Brain (organoid and tissue), 16 donors: ENCODE measurements at places on chromosomes 6 and 20.
A peak's percentile ranks its signal among the peaks of the same experiment; 100 is the strongest.

GRCh38 chr20:31403886-31404285 is 2.1 kb downstream of the DEFB121 start:
- DNase-seq = no peak

DNA sequence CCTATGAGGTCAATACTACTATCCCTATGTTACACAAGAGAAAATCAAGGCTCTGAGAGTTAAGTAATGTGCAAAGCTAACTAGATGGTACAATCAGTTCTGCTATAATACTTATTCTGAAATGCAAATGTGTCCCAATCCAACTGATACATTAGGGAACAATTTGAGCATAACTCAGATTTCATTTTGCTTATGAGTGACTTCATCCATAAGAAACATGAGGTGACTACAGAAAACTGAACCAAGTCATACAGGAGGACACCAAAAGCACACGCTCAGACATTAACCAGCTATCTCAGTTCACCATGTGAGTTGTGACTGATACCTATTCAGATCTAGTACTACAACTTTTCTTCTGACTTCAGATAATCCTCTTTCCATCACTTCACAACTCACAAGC is 179.9 kb upstream of the RUNX2 start:
- DNase-seq = no peak

GRCh38 chr6:142055219-142055618 is 77.5 kb upstream of the GJE1 start:
- no peak for DNase-seq

GRCh38 chr6:110688661-110689268 is 126.5 kb downstream of the CDK19 start:
- DNase-seq = no peak

DNA sequence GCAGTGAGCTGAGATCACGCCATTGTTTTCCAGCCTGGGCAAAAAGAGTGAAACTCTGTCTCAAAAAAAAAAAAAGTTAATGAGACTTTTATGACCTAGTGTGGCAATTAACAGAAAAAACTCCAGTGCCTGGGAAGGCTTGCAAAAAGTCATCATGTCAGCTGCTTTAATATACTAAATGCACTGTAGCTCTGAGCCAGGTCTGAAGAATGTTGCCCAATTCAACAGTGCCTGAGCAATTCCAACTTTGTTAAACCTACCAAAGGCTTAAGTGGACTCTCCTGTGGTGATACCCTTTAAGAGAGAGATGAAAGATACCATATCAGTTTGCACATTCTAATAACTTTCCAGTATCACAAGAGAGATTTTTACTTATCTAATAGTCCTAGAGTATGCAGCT is 6.5 kb upstream of the ROS1 start:
- DNase-seq = no peak

DNA sequence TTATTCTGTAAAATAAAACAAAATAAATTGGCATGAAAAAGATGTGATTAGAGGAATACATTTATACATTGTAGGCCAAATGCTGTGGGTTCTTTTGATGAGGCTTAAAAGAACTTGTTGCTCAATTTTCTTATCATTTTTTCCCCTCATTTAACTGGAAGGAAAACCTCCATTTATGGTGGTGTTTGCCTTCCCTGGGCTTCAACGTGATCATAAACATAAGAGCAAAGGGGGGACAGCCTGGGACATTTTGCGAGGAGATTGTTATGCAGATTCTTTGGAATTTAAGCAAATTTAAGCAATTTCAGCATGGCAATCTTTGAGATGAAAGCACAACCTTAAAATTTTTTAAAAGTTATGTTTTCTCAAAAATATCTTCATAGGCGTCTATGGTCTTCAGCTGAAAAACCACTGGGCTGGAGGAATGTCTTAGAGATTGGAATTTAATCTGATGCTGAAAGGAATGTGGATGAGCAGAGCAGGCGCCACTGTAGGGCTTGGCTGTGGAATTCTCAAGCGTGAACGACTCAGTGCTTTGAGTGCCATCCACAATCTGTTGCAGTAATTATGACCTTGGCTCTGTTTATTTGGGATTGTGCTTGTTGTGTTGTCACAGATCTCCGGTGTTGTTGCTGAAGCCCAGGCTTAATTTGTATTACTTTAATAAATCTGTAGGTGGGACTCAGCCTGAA is 149.4 kb upstream of the MLIP start:
- no peak for DNase-seq

- DNase-seq = peak; percentile 85
Observed at GRCh38 chr20:325889-326644, 715 bp downstream of the SOX12 start.

GRCh38 chr6:163355426-163355991 is 59.0 kb upstream of the QKI start:
- peak; percentile 37 for DNase-seq

DNA sequence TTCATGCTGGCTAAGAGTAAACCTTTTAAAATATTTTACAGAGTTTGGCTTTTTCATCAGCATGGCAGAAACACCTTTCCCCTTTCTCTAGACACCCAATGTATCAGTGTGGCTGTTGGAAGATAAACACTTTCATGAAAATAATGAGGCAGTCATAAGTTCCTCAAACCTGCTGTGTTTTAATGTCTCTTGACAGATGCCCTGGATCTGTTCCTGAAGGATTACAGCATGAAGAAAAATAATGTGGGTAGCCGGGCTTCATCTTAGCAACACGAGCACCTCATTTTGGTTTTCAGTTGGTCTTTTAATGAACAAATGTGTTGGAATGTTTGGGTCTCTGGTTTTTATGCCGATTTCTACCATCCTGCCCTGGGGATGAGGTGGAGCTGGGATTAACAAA is 45.5 kb upstream of the UNC93A start:
- no peak for DNase-seq

DNA sequence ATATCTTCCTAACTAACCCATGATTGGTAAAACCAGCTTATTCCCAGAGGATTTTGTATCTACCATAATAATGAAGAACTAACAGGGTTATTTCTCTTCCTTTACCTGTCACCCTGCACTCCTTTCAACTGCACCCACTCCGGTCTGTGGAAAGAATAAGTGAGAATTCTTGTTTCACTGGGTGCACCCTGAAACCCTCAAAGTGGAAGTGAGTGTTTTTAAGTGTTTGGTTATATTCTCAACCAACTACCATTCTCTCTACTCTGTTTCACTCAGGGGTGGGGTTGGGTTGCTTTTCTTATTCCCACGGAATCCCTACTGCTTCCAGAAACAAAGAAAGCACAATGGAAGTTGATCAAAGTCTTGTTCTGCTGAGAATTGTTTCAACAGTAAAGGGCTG is 42.6 kb upstream of the KHDRBS2 start:
- DNase-seq = no peak

DNA sequence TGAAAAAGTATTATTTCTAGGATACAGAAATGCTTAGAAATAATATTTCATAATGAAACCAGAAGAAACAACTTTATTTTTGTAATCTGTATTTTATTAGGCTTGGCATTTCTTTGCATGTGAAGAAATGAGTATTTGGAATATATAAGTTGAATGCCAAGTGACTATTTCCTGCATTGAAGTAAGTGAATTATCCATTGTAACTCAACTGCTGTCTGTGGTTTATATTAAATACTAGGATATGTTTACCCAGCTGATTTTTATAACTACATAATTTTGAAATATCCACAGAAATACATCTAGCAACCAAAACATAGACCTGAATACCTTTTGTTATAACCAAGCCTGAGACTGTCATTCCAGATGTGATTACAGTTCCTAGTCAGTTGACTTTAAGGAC is 207.6 kb downstream of the THBS2 start:
- no peak for DNase-seq

DNA sequence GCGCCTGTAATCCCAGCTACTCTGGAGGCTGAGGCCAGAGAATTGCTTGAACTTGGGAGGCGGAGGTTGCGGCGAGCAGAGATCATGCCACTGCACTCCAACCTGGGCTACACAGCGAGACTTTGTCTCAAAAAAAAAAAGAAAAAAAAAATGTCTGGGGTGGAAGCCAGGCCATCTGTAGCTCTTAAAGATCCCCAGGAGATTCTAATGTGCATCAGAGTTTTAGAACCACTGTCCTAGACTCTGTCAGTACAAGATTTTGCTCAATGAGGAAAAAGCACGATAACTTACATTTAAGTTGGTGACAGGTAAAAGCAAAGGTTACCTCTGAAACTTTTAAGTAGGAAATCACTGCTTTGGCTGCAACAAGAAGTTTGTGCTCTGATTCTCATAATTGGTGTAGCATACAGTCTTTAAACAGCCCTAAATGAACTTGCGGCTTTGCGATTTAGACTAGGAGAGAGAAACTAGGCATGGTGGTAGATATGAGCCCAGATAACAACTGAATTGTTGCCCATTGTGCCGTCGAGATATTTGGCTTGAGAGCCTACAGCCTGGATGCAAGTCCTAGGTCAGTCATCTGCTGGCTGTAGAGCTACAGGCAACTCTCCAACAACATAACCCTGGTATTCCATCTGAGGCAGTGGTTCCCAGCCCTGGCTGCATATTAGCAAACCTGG is 67.2 kb downstream of the BACH2 start:
- DNase-seq = no peak

DNA sequence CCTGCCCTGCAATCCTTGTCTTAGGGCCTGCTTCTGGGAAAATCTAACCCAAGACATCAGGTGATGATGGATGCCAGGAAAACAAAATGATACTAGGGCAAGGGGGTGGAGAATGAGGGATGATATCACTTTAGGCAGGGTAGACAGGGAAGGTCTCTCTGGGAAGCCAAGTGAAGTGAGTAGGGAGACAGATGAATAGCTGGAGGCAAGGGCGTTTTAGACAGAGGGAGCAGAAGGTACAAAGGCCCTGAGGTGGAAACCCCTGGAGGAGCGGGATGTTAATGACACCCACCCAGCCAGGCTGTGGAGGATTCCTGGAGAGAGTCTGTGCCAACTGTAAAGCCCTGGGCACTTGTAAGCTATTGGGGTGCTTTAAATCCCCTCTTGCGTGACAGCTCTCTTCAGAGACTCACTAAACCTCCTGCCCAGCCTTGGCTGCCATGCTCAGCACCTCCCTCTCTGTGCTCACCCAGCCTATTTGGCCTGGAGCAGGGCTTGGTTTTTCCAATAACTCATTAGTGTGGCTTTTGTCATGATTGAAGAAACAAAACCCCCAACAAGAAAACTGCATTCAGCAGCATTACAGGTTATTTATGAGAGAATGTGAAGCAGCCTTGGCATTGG is 12.4 kb upstream of the MDGA1 start:
- DNase-seq = no peak

DNA sequence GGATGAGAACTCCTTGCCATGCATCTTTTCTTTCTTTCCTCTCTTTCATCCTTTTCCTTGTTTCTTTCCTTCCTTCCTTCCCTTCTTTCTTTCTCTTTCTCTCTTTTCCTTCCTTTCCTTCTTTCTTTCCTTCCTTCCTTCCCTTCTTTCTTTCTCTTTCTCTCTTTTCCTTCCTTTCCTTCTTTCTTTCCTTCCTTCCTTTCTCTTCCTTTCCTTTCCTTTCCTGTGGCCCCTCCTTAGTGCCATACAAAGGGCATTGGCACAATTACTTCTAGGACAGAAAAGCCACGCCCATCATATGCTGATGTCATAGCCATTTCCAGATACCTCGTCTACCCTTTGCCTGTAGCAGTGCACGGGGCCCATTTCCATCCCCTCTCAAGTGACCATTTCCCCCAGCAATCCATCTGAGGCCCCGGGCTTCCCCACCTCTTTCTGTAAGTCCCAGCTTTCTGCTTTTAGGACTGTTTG is 2.2 kb upstream of the CENPB start:
- no peak for DNase-seq

GRCh38 chr6:12051861-12052368 is 39.8 kb downstream of the HIVEP1 start:
- no peak for DNase-seq

DNA sequence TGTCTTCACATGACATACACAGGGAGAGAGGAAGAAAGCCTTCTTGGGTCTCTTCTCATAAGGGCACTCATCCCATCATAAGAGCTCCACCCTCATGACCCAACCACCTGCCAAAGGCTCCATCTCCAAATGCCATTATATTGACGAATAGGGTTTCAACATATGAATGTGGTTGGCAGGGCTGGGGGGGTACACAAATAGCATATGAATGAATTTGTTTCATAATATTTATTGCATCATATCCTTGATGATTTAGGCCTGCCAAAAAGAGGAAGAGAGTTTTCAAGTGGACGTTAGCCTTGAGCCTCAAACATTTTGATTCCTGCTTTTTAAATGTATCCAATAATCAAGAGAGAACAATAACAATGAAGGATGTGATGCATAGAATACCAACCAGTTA is 26.2 kb upstream of the OPRM1 start:
- no peak for DNase-seq

DNA sequence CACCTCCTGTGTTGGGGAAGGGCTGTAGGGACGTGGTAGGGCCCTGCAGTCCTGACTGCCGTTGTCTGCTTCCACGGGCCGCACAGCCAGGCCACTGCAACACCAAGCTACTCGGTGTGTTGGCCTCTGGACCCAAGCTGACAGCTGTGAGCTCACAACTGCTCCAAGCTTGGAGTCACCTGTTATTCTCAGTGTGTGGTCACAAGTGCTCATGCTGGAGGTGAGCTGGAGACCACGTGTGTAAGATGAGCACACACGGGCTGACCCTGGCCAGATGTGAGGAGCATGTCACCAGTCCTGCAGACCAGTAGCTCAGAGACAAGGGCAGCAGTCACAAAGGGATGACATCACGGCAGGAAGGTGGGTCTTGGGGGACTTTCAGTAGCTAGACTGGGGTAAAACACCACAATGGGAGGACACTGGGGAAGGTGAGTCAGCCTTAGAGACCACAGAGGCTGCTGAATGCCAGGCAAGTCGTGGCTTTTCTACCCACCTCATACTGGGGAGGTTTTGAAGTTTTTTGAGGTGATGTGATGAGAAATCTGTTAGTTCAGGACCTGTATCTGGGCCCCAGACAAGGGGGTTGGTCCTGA is 87.3 kb downstream of the FAM120B start:
- no peak for DNase-seq

DNA sequence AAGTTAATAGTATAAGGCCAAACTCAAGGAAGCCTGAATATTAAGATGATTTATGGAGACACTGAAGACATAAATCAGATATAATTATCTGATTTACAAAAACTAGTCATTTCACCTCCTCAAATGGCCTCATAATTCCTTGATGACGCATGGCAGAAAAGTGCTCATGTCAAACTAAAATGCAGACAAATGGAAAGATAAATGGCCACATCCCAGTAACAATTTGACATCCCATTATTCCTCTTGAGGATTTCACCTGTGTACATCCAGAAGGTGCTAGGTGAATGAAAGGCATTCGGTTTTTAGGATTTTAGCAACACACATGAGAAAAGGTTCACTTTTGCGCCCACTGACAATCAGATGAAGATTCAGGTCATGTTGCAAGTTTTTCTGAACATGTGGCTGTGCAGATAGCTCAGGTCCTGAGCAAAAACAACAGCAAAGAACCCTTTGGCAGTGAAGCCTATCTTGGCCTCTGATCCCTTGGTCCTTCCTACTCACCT is 24.2 kb downstream of the SGK1 start:
- DNase-seq = no peak

- no peak for DNase-seq
Observed at GRCh38 chr6:134630508-134631121, 312.7 kb upstream of the SGK1 start.

GRCh38 chr6:72789145-72789544 is 167.3 kb downstream of the KCNQ5 start:
- DNase-seq = no peak

GRCh38 chr20:18984238-18985200 is 170.9 kb downstream of the SCP2D1 start:
- DNase-seq = no peak
